ENCODE measurements at places on chromosomes 12 and 14.

DNA sequence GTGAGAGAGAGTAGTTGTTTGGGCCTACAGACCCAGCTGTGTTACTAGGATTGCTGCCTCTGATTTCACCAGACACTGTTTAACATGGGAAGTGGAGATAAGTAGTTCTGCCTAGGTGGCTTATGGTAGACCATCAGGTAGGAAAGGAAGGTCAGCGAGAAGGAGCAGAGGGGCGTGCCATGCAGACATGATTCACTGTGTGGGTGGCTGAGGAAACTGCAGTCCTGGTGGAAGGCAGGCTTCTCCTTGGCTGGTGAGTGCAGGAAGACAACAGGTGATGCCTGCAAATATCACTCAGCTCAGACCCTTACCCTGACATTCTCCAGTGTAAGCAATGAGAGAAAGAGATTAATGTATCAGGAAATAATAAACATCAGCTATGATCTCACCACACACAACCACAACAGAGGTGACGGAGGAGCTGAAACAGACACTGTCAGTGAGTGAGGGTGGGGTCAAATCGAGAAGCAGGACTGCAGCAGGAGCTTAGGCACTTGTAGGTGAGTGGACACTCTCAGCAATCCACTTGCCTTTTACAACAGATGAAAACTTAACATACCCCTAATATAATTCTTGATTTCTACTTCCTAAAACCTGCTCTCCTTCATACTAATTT is 2.1 kb upstream of the PRR4 start:
- no peak for DNase-seq

GRCh38 chr12:78146365-78146772 is 315.7 kb downstream of the NAV3 start:
- peak; percentile 5 for DNase-seq

GRCh38 chr12:67042697-67043131 is 226.4 kb upstream of the CAND1 start:
- DNase-seq: no peak

- DNase-seq: no peak
Measured at GRCh38 chr14:59500732-59501131, 16.4 kb downstream of the JKAMP start.

- no peak for DNase-seq
Measured at GRCh38 chr12:121299662-121300061, 3.2 kb upstream of the CAMKK2 start.

DNA sequence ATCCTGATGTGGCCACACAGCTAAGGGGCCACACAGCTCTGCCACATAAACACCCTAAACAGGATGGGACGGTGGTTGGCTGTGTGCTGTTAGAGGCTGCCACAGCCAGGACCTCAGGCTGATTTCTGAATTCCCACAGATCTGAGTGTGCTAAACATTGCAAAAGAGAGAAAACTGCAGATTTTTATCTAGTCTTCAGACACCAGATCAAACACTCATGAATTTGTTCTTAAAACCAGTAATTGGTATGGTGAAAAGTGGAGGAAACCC is 190.7 kb downstream of the MON2 start:
- no peak for DNase-seq

DNA sequence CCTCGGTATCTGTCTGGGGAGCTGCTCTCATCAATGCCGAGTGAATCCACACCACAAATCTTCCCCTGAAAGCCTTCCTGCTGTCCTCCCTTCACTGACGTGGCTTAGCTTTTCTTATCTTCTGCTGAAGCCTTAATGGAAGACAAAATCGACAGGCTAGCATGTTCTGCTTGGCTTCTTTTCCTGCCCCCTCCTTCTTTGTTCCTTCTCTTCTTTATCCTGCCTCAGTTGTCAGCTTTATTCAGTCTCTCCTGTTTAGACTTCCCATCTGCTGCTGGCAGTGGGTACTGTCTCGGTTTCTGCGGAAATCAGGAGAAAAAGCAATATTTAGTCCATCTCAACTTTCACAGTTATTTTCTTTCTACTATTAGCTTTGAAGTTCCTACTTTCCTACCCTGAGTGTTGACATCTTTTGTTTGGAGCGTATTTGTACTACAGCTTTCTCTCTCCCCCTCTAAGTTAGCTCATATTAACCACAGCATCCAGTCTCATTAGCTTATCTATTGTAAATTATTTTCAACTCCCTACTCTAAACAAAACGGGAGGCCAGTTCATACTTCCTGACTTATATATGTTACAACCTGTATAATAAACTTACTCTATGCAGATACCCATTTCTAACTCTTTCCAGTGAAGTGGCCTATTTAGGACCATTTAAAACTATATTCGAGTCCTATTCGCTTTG is 226.0 kb downstream of the DACT1 start:
- no peak for DNase-seq

GRCh38 chr12:57846285-57846576 is 298 bp downstream of the CTDSP2 start:
- DNase-seq: no peak

GRCh38 chr12:88237954-88238353 is 95.8 kb downstream of the TMTC3 start:
- no peak for DNase-seq

GRCh38 chr12:95054206-95054605 is 19.2 kb downstream of the NR2C1 start:
- DNase-seq: no peak

- no peak for DNase-seq
Measured at GRCh38 chr12:29428633-29429032, 47.7 kb upstream of the ERGIC2 start.

- no peak for DNase-seq
Measured at GRCh38 chr12:94644141-94644979, 6.0 kb downstream of the TMCC3 start.

DNA sequence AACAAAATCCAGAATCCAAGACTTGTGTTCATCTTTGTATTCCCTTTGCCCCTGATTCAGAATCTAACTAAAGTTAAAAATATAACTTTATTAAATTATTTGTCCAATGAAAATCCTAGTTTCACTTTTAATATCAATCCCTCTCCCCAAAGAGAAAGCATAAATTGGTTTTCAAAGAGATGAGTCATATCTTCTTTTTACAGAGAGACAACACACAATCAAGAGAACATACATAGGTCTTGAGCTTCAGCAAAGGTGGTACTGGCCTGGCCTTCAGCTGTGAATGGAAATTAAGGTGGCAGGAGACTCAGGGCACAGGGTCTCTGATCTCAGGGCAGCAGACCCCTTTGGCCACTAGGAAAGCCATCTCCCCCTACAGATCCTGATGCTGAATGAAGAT is 4.3 kb upstream of the ASCL1 start:
- DNase-seq: no peak

GRCh38 chr12:116916714-116917114 is 6.0 kb downstream of the FBXW8 start:
- DNase-seq: no peak

- no peak for DNase-seq
Measured at GRCh38 chr12:104207416-104208205, 8.0 kb upstream of the TXNRD1 start.

- no peak for DNase-seq
Measured at GRCh38 chr12:53977596-53978445, 3.1 kb upstream of the HOTAIR start.

- DNase-seq: no peak
Measured at GRCh38 chr12:82625523-82625922, 61.2 kb upstream of the TMTC2 start.

- DNase-seq: no peak
Measured at GRCh38 chr12:17661250-17661649, 428.7 kb downstream of the RERGL start.

DNA sequence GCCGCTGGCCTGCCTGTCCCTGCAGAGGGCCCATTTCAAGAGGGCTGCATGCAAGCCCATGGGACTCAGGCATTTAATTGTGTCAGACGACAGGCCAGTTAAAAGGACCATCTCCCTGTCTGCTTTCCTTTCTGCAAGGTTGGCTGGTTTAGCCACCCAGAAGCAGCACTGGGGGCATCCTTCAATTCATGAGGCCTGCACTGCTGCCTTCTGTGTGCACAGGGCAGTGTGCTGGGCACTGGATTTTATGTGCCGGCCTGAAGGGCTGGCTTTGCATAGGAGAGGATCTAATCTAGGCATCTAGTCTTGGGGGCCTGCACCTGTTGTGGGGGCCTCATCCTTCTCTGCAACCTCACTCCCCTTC is 114.1 kb upstream of the FKBP4 start:
- DNase-seq: no peak

- DNase-seq: no peak
Measured at GRCh38 chr12:74412606-74413230, 124.9 kb upstream of the ATXN7L3B start.

GRCh38 chr12:70756118-70756517 is 118.9 kb upstream of the PTPRB start:
- no peak for DNase-seq

DNA sequence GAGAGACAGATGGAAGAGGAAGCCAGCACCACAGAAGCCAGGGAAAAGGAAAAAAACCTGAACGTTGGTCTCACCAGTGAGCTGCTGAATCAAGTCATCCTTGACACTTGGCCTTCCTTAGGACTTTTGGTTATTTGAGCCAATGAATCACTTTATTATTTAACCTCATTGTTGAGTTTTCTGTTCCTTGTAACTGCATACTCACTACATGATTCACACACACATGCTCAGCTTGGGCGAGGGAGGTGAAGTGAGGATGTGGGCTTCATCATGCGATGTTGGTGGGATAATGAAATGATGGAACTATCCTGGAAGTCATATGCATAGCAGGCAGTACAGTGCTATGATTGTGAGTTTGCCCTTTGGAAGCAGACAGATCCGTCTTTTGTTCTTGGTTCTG is 40.6 kb upstream of the RPH3A start:
- DNase-seq: no peak

- no peak for DNase-seq
Measured at GRCh38 chr12:24853094-24853493, 95.8 kb downstream of the BCAT1 start.

DNA sequence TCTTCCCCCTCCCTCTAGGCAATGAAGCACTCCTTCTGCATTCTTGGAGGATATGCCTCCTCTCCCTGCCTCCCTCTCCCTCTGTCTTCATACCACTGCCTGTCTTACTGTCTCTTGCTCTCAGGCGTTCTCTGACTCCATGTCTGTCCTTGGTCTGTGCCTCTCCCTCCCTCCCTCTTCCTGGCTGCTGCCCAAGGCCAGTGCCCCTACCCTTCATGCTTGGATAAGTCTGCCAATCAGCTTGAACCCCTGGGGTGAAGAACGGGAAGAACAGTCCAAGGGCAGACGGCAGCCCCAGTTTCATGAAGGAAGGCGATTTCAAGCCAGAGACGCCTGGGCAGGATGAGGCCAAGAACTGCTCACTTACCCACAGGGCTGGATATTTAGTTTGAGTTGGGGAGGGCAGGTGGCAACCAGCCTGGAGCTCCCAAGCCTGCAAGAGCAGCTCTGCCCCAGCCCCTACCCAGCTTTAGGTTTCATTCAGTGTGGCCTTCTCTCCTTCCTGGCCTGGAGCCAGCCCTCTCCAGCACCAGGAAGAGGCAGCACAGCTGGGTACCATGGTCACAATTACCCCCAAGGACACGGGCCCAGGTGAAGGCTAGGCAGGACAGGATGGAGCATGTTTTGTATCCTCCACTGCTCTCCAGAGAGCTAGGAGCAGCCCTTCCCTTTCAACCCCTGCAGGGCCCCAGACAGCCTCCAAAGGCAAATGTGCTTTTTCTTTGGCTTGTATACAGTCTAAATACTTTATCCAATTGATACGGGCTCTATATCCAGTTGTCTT is 35.8 kb upstream of the LTBP2 start:
- DNase-seq: peak; percentile 47

DNA sequence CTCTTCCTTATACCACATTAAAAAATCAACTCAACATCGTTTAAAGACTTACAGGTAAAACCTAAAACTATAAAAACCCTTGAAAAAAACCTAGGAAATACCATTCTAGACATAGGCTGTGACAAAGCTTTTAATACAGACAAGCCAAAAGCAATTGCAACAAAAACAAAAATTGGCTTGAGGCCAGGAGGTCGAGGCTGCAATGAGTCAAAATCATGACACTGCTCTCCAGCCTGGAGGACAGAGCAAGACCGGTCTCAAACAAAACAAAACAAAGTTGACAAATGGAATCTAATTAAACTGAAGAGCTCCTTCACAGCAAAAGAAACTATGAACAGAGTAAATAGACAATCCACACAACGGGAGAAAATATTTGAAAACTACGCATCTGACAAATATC is 1057.8 kb downstream of the FSCB start:
- DNase-seq: no peak

DNA sequence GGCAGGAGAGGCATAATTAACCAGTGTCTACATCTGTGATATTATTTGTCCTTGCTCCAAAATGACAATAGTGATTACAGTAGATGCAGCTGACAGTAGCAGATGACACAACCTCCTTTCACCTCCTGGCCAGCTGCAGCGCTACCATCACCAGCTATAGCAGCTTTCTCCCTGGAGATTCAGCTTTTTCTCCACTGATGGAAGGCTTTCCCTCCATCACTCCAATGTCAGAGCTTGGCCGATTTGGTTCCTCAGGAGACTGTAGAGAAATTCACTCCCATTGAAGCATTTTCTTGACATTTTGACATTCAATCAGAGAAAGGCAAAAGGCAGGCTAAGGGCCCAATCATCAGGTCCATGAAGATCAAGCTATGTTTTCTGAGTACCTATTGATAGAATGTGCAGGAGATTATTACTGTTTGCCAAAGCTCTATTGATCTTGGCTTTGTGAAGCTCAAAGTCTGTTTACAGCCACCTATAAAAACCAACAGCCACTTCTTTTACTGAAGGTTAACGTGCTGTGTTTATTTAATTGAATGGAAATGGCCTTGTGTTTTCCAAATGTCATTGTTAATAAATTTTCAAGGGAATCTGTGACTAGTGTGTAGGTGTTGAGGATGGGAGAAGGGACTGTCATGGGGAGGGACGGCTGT is 785.1 kb downstream of the DIO2 start:
- DNase-seq: no peak

- DNase-seq: no peak
Measured at GRCh38 chr12:26212396-26212795, 17.0 kb downstream of the SSPN start.

- DNase-seq: no peak
Measured at GRCh38 chr14:53766106-53766505, 190.5 kb downstream of the BMP4 start.

DNA sequence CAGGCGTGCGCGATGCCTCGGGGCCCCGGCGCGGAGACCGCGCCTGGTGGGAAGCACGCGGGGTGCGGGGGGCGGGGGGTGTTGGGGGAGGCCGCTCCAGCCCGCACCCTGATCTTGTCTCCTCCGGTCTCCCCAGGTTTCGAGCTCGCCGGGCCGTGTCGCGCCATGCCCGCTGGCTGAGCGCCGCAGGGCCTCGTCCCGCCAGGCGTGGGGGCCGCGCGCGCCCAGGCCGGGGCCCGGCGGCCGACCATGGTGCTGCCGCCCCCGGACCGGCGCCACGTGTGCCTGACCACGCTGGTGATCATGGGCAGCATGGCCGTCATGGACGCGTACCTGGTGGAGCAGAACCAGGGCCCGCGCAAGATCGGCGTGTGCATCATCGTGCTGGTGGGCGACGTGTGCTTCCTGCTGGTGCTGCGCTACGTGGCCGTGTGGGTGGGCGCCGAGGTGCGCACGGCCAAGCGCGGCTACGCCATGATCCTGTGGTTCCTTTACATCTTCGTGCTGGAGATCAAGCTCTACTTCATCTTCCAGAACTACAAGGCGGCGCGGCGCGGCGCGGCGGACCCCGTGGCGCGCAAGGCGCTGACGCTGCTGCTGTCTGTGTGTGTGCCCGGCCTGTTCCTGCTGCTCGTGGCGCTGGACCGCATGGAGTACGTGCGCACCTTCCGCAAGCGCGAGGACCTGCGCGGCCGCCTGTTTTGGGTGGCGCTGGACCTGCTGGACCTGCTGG is 2.4 kb downstream of the TMEM121 start:
- DNase-seq: no peak

- DNase-seq: no peak
Measured at GRCh38 chr12:47778881-47779280, 5.8 kb downstream of the SLC48A1 start.

GRCh38 chr12:58028294-58028693 is 86.9 kb downstream of the ATP23 start:
- no peak for DNase-seq
